ENCODE measurements at places on chromosomes 4 and X.
A peak's percentile ranks its signal among the peaks of the same experiment; 100 is the strongest.

DNA sequence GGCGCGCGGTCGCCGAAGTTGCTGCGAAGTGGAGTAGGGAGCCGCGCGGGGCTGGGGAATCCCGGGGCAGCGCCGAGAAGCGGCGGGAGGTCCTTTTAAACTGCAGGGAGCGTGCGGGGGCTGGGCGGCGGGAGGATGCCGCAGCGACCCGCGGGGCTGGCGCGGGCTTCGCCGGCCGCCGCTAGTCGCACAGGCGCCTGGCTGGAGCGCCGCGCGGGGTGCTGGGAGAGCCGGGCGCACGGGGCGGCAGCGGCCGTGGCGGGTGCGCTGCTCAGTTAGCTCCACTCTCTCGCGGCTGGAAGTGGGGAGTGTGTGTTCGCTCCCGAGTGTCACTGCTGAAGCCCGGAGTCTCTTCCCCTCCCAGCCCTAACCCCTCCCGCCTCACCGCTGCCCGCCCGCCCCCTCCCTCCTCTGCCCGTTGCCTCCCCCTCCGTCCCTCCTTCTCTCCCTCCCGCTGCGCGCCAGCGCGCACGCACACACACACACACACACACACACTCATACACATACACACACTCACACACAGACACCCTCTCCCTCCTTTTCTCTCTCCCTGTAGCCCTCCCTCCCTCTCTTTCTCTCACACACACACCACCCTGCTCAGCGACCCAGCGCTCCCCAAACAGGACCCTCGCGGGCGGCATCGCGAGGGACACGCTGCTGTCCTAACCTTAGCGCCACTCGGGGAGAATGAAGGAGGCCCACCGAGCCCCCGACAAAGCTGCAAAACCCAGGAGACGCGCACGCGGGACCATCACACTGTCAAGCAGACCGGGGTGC lies at the start of gene NDNF:
Gene NDNF (minus strand): TSS at position 312 of the 780 bp plus-strand sequence. CDS start 26,698 bp downstream, outside the sequence.
- DNase-seq = no peak

- no peak for DNase-seq
Measured at GRCh38 chr4:47012676-47013075, 18.7 kb upstream of the GABRB1 start.

DNA sequence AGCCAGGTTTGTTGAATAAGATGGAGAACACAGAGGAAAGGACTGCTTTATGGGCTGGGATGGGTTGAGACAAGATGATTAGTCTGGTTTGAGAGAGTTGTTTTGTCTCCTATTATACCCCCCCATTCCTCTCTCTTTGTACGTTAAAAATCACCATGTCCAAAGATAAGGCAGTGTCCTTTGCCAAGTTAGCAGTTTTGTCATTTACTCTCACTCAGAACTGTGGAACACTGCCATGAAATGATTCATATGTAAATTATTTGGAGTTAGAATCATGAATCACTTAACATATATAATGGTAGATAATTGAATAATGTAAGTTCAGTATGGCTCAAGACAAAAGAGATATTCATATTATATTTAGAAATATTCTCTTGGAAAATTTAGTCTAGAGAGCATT lies 151.3 kb downstream of the DCLK2 start:
- DNase-seq = no peak

DNA sequence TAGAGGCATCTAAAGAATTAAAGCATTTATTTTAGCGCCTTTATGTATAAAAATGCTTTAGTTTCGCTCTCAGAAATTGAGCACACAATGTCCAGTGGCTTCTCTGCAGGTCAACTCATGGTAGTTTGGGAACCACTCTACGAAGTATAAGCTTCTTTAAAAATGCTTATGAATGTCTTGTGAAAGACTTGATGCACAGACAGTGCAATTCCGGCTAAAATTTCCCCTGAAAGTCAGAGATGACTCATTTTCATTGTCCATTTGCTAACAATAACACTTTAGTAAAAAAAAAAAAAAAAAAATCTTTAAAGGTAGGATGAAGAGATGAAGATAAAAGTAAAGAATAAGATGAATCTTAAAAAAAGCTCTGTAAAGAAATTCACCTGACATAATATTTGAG lies 117.2 kb downstream of the PDHA2 start:
- DNase-seq = no peak

DNA sequence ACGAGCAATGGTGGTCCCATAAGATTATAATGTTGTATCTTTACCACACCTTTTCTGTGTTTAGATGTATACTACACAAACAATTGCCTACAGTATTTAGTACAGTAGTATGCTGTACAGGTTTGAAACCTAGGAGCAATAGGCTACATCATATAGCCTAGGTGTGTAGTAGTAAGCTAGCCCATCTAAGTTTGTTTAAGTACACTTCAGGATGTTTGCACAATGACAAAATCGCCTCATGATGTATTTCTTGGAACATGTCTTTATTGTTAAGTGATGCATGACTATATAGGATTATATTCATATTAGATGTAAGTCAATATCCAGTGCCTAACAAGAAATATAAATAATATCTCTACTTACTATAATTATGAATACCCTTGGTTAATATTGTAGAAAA lies 104.6 kb downstream of the SLC10A6 start:
- DNase-seq = no peak

GRCh38 chrX:13620207-13620606 lies 32.7 kb upstream of the TCEANC start:
- DNase-seq = no peak

DNA sequence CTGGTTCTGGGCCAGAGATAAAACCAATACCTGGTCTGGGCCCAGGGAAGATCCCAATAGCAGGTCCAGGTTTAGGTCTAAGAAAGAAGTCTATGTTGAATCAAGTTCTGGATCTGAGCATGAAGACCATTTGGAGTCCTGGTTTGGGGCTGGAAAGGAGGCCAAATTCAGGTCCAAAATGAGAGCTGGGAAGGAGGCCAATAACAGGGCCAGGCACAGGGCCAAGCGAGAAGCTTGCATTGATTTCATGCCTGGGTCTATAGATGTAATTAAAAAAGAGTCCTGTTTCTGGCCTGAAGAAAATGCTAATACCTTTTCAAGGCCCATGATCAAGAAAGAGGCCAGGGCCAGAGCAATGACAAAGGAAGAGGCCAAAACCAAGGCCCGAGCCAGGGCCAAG lies 3.4 kb downstream of the GPRASP1 start:
- no peak for DNase-seq

GRCh38 chrX:16853537-16853936 lies 16.6 kb downstream of the RBBP7 start:
- no peak for DNase-seq

- DNase-seq = no peak
Measured at GRCh38 chr4:122980860-122981259, 58.5 kb upstream of the NUDT6 start.

GRCh38 chr4:81164623-81165416 lies 50.2 kb downstream of the PRKG2 start:
- DNase-seq = no peak

- no peak for DNase-seq
Measured at GRCh38 chrX:104130808-104131207, 18.5 kb downstream of the ZCCHC18 start.

DNA sequence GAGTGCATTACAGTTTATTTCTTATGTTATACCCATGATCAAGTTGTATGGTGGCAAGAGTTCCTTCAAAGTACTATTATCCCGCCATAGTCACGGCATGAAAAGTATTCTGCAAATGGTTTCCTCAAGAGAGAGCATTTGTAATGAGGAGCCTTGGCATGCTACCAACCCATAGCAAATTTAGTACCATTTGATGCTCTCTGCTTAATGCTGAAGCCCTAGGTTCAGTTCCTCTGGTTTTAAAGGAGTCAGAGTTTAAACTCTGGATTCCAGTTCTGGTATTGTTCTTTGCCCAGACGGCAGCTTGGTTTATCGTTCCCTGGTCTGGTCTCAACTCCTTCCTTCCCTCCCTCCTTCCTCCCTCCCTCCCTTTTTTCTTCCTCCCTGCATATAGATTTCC lies 371.3 kb downstream of the BMPR1B start:
- DNase-seq = no peak

GRCh38 chr4:53734584-53735353 lies 143.5 kb upstream of the LNX1 start:
- no peak for DNase-seq

DNA sequence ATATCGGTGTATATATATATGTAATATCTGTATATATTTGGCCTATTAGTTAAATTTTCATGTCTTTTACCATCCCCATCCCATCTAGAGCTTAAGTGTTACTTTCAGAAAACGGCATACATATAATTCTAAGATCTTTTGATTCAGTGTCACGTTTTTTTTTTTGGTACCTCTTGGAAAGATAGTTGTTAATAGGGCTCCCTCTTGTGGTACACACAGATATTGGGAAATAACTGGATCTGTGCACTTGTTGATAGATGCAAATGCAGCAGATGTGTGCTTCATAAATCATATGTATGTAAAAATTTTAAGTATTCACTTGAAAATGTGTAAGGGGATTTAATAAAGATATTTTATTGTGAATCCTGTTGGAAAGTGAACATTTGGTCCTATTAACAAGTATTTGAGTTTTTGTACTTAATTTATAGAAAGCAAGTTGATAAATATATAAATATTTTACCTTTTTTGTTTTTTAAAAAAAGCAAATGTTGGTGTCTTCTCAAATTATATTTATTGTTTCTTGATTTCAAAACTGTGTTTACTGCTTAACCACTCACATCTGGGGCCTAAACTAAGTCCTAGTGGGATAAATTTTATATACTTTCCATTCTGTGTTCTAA lies 74.7 kb downstream of the PAQR3 start:
- peak; percentile 58 for DNase-seq

- DNase-seq = no peak
Measured at GRCh38 chr4:156773648-156774357, 197.8 kb downstream of the PDGFC start.

DNA sequence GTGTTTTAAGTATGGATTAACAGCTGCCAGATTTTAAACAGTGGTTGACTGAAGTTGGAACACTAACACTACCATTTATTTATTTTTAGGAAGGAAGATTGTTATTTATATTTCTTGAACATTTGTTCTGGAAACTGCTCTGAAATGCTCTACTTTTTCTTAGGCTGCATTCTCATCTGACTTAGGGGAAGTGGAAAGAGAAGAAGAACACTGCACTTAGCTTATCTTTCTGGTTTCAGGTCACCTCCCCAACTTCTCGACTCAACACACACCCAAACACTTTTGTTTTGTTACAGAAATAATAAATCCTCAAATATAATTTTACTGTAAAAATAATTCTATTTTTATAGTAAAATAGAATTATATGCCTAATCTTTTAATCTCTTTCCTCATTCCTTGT lies 18.6 kb downstream of the BLTP1 start:
- DNase-seq = no peak

GRCh38 chr4:173883821-173884220 lies 353.8 kb upstream of the HAND2 start:
- no peak for DNase-seq

- DNase-seq = no peak
Measured at GRCh38 chrX:104282166-104282725, 27.5 kb upstream of the ESX1 start.

DNA sequence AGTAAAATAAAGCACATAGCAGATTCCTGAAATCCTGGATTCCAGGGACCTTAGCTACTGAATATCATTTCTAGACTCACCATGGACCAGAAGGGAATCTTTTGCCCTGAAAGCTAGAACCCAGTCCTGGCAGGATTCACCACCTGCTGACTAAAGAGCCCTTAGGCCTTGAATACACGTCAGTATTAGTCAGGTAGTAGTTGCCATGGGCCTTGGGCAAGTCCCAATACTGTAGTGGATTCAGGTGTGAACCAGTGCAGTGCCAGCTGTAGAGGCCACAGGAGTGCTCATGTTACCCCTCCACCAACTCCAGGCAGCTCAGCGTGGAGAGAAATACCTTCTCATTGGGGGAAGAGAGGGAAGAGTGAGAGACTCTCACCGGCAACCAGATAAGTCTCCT lies 64.1 kb upstream of the UBQLN2 start:
- DNase-seq = no peak

- no peak for DNase-seq
Measured at GRCh38 chr4:182179751-182180150, 63.5 kb upstream of the TENM3 start.

GRCh38 chr4:26953366-26953765 lies 92.7 kb downstream of the STIM2 start:
- no peak for DNase-seq

- no peak for DNase-seq
Measured at GRCh38 chr4:94408549-94409374, 43.0 kb upstream of the PDLIM5 start.

DNA sequence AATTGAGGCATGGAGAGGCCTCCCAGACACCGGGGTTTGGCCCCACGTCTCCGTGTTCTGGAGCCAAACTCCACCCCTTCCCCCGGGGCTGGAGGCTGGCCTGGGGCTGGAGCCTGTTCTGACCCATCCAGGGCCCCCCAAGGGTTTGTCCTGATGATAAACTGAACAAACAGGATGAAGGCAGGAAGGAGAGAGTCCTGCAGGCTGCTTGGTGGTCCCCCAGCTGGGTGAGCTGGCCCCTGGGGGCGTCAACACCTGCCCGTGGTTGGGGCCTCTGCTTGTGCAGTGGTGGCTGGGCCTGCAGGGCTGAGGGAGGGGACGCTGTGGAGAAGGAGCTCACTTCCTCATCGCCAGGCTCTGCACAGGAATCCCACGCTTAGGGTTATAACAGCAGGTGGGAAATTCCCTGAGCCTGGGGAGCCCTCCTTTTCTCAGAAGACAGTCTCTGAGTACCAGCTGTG lies 2.3 kb downstream of the SH3TC1 start:
- DNase-seq = no peak

- no peak for DNase-seq
Measured at GRCh38 chrX:10014462-10015354, 47.5 kb downstream of the CLDN34 start.

- DNase-seq = no peak
Measured at GRCh38 chr4:19309378-19309777, 942.3 kb upstream of the SLIT2 start.

DNA sequence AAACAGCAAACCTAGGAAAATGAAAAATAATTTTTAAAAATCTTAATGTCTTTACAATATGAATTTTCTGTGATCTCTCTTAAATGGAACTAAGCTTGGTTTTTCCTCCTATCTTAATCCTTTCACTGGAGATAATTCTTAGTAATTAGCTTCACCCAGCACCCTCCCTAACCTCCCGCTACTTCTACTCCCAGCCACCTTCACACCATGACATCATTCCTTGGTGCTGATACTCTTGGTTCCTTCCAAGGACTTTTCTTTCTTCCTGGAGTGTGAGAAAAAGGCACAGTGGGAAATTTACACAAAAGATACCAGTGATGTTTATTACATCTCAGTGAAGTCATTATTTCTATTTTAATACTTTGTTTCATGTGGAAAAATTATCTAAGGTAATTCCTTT lies 163.6 kb upstream of the PLAC1 start:
- DNase-seq = no peak
